ENCODE measurements at places on chromosomes 4 and X. TPM values are rescaled to one million over a fixed set of nuclear protein-coding genes. Genes with fewer than 3 reads are reported as not detected.

DNA sequence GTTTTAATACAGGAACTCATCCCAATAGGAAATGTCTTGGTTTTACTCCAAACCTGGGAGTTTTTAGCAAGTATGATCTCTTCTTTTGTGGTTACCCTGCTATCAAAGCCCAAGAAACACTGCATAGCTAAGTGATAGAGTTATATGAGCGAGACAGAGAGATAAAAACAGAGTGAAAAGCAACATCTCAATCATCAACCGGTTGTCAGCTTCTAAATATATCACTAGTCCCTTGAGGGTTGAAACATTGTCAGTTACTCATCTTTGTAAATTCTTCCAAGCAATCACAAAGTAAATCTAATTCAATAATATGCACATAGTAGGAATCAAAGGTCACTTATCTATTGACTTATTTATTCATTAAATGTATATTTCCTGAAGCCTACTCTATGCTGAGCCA, 483.9 kb downstream of the IDS start:
- DNase-seq, result no peak

Gene GK2
- total RNA-seq, result not detected

GRCh38 chrX:6266041-6266440, 37.4 kb upstream of the NLGN4X start:
- DNase-seq, result no peak

Gene PRRG3
- total RNA-seq, result not detected

- DNase-seq, result peak; percentile 43
These were observed at the start of gene BEX5 for GRCh38 chrX:102155806-102156179. TSS of gene BEX5 (minus strand) at chrX:102155977. CDS start at chrX:102154265, 1,712 bp downstream.

DNA sequence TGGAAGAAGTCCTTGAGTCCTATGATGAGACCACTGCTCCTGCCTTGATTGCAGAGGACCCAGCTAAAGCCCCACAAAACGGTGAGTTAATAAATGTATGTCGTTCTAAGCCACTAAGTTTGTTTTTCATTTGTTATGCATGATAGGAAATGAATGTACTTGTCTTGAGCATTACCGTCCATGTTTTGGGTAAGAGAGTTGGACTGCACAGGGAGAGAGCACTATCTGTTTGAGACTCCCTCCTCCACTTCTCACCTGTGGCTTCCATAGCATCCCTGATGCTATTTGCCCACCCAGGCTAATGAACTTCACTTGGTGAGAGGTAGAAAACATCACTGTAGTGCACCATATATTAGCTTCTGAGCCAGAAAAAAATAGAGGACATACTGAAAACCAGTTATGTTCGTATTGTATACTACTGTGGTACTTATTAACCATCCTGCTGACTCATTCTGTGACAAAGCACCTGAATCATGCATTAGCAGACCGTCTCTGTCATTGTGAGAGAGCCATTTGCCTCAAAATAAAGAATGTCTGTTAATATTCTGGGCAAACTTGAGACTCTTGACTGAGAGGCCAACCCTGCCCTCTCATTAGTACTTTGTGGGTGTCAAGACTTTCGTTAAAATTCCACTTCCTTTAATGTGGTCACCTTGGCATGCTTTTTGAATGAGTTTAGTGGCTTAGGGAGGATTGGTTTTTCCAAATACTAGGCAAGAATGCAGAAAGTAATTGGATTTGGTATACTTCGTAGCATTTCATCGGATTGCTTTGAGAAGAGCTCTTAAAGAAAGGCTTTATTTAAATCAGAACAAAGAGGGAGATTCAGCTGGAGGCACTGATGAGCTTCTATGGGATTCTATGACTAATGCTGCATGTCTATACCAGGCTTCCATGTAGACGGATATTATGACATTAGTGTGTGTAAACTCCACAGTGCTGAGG, 99.3 kb upstream of the GRPR start:
- no peak for DNase-seq

- DNase-seq, result no peak
These were observed 382.9 kb downstream of the RPA4 start for GRCh38 chrX:97266406-97267121.

Gene OCIAD2
- 54.9 TPM for total RNA-seq

DNA sequence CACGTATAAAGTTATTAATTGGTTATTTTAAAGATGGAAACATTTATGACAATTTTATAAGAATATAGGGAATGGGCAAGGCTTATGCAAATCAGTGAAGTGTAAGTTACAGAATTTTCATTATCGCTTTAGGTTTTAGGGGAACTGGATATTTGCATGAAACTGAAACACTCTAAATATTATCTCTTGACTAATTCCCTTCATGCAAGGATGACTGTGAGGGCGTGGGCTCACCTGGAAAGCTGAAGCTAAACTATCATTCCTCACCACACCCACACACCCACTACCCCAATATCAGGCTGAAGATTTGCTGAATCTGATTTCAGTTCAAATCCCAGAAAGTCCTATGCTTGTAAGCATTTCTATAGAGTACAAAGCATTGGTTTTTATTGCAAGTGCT, 81.7 kb upstream of the ARHGAP24 start:
- no peak for DNase-seq

GRCh38 chr4:123209436-123209835, 187.2 kb upstream of the SPRY1 start:
- no peak for DNase-seq

GRCh38 chr4:107825072-107825824, 516 bp downstream of the SGMS2 start:
- DNase-seq, result no peak

Gene TCEAL6
- total RNA-seq, result not detected

Gene BEND2
- not detected for total RNA-seq

GRCh38 chr4:74063859-74064258, 25.4 kb upstream of the CXCL3 start:
- no peak for DNase-seq

GRCh38 chr4:158315706-158316105, 105.4 kb downstream of the TMEM144 start:
- DNase-seq, result no peak

Gene SLC7A11
- 0.63 TPM for total RNA-seq

DNA sequence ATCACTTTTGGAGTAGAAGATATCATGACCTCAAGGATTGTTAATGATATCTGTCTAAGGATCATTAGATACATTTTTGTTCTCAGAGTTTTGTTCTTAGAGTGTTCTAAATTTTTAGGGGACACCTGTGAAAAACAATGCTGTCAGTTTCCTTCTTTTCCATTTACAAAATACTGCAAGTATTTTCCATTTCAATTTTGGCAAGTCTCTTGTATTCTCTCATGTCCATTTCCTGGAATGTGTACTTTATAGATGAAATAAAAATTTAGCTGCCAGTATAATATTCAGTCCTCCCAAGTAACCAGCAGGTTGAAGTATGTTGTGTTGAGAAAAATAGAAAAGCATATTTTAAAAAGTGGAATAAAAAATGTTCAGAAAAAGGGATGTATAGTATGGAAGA, 117.9 kb upstream of the HPGD start:
- no peak for DNase-seq

Gene SOWAHD
- total RNA-seq, result not detected

DNA sequence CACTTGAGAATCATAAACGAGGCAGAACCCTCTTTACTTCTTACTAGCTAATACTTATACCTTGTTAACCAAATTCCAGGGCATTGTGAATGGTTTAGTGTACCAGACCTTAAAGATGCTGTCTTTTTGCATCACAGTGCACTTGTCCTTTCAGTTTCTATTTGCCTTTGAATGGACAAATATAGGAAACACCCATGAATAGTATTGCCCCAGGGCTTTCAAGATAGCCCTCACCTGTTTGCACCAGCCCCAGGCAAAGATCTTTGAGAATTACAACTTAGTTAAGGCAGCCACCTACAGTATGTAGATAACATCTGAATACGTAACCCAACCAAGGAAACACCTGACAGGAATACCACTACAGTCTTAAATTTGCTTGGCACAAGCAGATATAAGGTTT, 60.8 kb upstream of the CT45A1 start:
- no peak for DNase-seq

- DNase-seq, result no peak
These were observed 3.0 kb upstream of the ZDHHC9 start for GRCh38 chrX:129846716-129847115.

DNA sequence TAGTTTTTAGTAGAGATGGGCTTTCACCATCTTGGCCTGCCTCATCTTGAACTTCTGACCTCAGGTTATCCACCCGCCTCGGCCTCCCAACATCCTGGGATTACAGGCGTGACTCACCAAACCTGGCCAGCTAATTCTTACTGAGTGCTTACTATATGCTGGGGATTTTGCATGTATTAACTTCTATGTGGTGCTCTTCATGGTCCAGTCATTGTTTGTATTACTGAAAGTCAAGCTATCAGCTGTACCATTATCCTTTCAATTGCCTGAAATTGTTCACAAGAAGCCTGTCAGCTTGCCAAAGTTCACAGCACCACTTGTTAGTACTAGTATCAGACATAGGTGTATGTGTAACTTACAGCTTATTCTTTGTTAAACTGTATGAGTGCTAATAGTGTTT, 1272.1 kb downstream of the ARAP2 start:
- DNase-seq, result no peak

Gene CCDC110
- not detected for total RNA-seq

DNA sequence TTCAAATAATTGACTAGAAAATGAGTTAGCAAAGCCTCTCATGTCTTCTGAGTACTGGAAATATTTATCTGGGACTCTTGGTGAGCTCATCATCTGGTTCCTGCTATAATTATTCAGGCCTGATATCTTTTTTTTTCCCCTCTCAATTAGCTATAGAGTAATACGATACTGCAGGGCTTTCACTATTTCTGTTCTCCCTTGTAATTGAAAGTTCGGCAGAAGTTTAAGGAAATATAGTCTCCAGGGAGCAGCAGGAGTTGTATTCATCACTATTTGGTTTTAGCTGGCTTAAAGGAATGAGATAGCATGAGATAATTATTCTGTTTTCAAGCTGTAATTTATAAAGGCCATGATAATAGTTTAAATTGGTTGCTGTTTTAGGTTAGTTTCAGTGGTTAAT, 378.6 kb upstream of the EPHA5 start:
- no peak for DNase-seq

DNA sequence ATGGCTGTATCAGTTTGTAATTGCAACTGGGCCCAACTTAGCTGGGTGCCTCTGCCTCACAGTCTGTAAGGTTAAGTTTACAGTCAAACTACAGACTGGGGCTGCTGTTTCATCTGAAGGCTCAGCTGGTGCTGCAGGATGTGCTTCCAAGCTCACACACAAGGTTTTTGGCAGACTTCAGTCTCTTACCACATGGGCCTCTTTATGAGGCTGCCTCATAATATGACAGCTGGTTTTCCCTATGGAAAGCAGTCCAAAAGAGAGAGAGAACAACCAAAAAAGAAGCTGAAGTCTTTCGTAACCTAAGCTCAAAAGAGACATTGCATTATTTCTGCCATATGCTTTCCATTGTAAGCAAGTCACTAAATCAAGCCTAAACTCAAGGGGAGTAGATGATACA, 271.7 kb downstream of the DCTD start:
- no peak for DNase-seq

DNA sequence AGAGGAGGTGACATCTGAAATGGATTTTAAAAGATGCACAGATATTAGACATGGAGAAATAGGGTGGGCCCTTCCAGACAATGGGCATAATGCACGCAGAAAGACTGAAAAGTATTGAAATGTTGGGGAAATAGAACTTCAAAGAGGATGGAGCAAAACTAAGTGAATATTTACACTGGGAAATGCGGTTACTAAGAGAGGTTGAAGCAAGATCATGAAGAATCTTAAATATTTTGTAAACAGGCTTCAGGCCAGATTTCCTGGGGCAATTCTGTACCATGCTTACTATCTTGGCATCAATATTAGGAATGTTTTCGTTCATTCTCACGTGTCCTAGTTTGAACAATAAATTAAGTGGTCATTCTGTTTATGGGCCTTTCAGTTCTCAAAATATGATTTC, 216.3 kb downstream of the ADAMTS3 start:
- DNase-seq, result no peak

DNA sequence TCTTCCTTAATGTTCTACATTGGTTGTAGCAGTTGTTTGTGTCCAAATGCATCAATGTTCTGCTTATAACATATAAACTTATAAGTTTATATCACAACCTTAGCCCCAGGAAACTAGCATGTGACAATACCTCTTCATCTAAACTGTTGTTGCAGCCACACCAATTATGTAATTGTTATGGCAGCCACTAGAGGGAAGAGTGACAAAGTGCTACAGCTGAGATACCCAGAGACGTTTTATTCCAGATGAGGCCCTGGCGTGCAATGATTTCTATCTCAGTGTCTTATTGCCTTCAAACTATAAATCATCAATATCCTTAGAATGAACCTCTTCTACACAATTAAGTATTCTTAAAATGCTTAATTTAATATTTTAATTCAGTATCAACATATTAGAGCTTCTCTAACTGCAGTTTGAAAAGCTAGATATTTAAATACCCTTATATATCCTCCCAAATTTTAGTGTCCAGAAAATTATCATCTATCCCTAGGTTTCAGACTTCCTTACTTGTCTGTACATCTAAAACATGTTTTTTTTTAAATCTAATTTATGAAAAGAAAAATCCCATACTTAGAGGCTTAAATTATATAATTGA, 171.6 kb downstream of the PCDH10 start:
- DNase-seq, result no peak

Gene CT45A3
- total RNA-seq, result not detected

GRCh38 chr4:100345585-100345984, 155.3 kb upstream of the DDIT4L start:
- DNase-seq, result no peak

- no peak for DNase-seq
These were observed 242.2 kb upstream of the CTSO start for GRCh38 chr4:156195914-156196313.

DNA sequence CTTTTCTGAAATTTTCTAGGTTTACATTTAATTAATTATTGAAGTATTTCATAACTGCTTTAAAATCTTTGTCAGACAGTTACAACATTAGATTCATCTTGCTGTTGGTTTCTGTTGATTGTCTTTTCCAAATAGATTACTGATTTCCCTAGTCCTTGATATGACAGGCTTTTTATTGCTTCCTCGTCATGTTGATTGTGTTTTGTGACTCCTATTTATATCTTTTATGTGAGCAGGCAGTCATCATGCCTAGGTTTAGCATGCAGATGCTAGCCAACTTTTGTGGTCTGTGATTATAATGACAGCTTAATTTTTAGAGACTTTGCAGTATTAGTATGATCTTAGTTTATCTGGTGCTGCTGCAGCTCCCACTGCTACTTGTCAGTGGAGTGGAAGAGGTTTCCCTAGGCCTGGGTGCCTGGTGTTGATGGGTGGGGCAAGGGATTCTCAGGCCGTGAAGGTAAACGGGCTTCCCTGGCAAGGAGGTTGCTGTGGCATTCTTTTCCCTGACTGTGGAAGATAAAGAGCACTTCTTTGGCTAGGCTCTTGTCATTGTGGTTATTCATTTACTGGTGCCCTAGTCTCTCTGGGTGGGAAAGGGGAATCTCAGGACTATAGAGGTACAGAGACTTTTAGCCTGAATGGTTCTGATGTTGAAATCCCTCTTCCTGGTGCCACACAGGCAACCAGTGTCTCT, 65.7 kb downstream of the SERPINA7 start:
- DNase-seq, result no peak

GRCh38 chr4:152415980-152416379, 119.9 kb downstream of the FBXW7 start:
- DNase-seq, result no peak
